ENCODE measurements at places on chromosomes 3 and 15.

GRCh38 chr3:2847062-2847841, 262.9 kb downstream of the IL5RA start:
- DNase-seq = no peak
- no peaks in the 10 kb centered on the region for H3K4me1 ChIP-seq
- no peaks in the 10 kb centered on the region for H3K27me3 ChIP-seq
- no peaks in the 10 kb centered on the region for H3K36me3 ChIP-seq
- H3K27ac ChIP-seq = no peak overlapping the region

DNA sequence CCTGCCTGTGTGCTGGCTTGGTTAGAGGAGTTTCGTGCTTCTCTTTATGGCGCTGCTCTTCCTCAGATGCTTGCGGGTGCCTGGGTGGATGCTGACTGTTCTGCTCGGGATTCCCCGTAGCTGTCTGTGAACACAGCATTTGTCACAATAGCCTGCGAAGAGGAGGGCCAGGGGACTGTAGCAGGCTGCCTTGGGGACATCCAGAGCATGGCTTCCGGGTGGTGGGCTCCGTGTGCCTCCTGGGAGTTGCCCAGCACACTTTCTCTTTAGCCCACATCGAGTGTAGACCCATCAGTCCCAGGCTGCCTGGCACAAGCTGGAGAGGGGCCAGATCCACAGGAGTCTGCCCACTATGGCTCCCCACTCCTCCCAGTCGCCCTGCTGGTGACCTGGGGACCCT, 22.4 kb downstream of the LRRK1 start:
- H3K27ac ChIP-seq = no peak overlapping the region
- DNase-seq = no peak
- H3K27me3 ChIP-seq = no peaks in the 10 kb centered on the region
- no peak overlapping the region for H3K4me3 ChIP-seq

DNA sequence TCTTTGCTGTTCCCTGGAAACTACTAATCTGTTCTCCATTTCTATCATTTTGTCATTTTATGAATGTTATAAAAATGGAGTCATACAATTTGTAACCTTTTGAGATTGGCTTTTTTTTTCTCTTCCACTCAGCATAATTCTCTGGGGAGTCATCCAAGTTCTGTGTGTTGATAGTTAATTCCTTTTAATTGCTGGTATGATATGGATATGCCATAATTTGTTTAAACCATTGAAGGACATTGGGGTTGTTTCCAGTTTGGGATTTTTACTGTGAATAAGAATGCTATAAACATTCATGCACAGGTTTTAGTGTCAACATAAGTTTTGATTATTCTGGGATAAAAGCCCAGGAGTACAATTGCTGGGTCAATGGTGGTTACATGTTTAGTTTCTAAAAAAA, 279.4 kb downstream of the WNT5A start:
- H3K36me3 ChIP-seq = no peaks in the 10 kb centered on the region
- no peak for DNase-seq
- H3K27ac ChIP-seq = no peak overlapping the region
- H3K27me3 ChIP-seq = no peaks in the 10 kb centered on the region
- no peak overlapping the region for H3K4me3 ChIP-seq

DNA sequence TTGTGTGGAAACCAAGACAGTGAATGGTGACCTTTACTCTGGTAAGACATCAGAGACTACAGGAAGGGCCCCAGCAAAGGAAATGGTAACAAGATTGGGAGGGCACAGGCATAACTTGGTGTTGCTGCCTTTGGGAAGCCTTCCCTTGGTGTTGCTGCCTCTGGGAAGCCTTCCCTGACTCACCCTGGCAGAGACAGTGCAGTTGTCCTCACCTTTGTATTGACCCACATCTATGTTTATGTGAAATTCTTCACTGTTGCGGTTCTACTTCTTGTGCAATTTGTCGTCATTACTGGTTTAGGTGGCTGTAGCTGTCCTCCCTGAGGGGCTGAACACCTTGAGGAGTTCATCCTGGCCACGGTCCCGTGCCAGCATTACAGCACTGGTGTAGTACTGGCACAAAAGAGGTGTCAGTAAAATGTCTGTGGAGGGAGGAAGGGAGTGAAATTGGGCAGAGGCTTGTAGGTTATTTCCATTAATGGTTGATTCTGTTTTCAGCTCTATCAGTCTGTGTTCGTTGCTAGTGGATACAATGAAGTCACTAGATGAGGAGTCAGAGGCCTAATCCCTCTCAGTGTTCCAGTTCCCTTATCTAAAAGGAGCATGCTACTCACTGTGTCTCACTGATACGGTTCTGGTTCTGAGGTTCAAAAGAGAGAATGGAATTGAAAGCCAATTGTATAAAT, 21.6 kb downstream of the IFT122 start:
- peaks cover 1% of the 10 kb centered on the region for H3K36me3 ChIP-seq
- H3K4me3 ChIP-seq = no peak overlapping the region
- peaks cover 4% of the 10 kb centered on the region for H3K4me1 ChIP-seq
- DNase-seq = peak; percentile 34

DNA sequence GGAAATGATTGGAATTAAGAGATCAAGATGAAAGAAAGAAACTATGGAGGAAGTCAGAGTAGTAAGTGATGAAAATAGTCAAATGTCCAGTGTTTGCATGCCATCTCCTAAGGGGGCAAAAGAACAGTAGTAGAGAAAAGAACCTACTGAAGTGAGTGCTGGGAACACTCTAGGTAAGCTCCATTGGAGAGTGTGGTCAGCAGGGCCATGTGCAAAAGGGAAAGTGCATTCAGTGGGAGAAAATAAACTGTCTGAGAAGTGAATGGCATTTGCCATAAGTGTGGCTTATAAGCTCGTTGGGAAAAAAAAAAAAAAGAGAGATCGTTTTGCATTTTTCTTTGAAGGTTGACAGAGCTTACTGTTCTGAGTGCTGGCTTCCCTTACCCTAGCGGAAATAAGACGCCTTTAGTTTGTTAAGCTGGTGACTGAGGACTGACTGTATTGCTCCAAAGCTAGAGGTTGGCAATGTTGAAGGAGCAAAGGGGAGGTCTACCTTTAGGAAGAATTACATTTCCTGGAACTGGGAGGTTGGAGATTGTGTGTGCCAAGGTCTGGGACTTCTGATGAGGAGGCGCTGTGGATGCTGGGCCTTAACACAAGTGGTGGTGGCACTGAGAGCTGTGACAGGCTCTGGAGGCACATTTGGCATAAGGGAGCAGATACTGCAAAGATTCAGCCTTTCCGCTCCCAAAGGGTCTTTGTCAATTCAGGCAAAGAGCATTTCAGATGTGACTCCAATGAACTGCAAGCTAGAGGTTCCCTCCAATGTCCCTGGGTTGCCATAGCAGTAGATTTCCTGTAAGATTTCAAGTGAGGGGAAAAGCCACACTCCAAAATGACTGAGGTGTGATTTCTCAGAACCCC, 287.8 kb upstream of the SATB1 start:
- no peaks in the 10 kb centered on the region for H3K4me1 ChIP-seq
- H3K4me3 ChIP-seq = no peak overlapping the region
- H3K36me3 ChIP-seq = no peaks in the 10 kb centered on the region
- no peak for DNase-seq
- no peaks in the 10 kb centered on the region for H3K27me3 ChIP-seq

Data from fibroblast of lung (primary cell).